Prostate gland (tissue), 2 donors: ENCODE measurements at places on chromosomes 6 and 20. TPM values are rescaled to one million over a fixed set of nuclear protein-coding genes. Genes with fewer than 3 reads are reported as not detected.
A peak's percentile ranks its signal among the peaks of the same experiment; 100 is the strongest.

The SLC13A3 gene
- 10.5 TPM for total RNA-seq

- no peaks in the 10 kb centered on the region for H3K27me3 ChIP-seq
- no peak overlapping the region for H3K4me3 ChIP-seq
- no peak overlapping the region for H3K27ac ChIP-seq
- H3K4me1 ChIP-seq, result no peaks in the 10 kb centered on the region
These were observed 6.4 kb upstream of the CST3 start for GRCh38 chr20:23644164-23644563.

DNA sequence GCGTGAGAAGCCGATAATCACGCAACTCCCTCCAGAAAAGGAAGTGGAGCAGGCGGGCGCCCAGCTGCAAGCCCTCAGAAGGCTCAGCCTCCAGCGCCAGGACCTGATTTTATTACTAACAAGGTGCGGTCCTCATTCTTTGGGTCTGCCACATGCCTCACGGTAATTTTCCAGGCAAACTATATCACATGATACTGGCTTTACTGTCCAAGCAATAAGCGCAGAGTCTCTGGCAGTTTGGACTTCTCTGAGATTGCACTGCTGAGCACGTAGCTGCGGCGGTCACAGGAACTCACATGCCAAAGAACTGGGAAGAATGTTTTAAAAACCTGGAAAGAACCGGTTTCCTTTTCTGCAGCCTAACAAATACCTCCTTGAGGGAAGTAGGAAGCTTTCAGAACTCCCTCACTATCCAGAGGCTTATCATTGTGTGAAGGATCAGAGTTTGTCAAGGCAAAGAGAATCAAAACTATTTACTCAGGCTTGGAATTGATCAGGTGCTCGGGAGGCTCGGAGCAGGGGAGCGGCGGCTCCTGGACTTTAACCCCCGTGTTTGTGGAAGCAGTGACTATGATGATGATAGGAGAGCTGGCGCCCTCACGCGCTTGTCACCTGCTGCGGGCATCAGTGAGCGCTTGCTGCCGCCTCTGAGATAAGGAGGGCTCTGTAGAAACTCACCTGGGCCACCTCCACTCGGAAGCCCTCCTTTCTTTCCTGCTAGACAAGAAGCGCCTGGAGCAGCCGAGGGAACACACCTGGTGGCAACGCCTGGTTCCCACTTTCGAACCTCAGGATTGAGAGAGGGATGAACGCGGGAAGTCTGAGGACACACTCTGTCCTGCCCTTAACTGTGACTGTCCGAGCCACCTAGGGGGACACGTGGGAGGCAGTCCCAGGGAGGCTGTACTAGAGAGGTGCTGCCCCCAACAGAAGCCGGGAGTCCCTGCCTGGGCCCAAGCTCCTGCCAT, 27.2 kb upstream of the SYNJ2 start:
- H3K27me3 ChIP-seq, result no peaks in the 10 kb centered on the region
- H3K4me3 ChIP-seq, result peak overlapping the region; percentile 24
- H3K27ac ChIP-seq, result peak overlapping the region; percentile 64
- peaks cover 4% of the 10 kb centered on the region for H3K4me1 ChIP-seq
- peak; percentile 64 for DNase-seq

The THEMIS gene
- total RNA-seq, result 1.6 TPM

The LST1 gene
- 3.1 TPM for total RNA-seq

The TAAR8 gene
- not detected for total RNA-seq

DNA sequence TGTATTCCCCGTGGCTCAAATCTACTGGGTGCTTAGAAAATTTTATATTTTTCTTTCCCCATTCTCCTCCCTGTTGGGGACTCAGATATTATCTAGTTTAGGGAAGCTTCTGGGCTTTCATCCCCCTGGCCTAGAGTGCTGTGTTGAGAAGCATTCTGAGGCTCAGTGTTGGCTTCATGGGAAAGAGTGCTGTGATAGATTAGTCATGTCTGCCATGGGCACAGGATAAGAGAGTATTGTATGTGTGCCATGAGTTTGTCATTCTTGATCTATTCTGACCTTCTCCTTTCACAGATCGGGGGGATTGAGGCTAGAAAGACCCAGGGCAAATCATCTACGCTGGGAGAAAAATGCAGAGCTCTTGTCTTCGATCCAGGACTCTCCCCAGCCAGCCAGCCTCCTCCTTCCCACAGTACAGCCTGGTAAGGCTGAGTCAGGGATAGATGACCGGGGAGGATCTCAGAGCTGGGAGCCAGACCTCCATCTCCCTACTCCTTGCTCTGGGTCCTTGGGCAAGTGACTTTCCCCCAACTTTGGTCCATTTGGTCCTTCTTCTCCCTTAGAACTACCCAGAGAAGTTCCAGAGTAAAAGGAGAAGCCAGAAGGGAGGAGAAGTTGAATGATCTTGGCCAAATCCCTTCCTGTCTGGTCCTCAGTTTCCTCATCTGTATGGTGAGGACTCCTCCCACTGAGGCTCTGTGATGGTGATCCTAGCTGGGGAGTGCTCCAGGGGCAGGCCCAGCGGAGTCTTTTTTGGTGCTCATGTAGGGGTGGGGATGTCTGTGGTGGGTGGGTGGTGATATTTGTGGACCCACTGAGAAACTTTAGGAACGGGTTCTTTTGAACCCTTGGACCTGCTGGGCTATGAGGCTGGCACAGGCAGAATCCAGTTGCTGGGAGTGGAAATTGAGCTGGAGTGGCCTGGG, 5.0 kb downstream of the SRC start:
- H3K36me3 ChIP-seq, result no peaks in the 10 kb centered on the region
- no peak overlapping the region for H3K4me3 ChIP-seq
- H3K4me1 ChIP-seq, result peaks cover 13% of the 10 kb centered on the region
- H3K27ac ChIP-seq, result no peak overlapping the region
- no peak for DNase-seq

The TMEM170B gene
- 2.7 TPM for total RNA-seq

DNA sequence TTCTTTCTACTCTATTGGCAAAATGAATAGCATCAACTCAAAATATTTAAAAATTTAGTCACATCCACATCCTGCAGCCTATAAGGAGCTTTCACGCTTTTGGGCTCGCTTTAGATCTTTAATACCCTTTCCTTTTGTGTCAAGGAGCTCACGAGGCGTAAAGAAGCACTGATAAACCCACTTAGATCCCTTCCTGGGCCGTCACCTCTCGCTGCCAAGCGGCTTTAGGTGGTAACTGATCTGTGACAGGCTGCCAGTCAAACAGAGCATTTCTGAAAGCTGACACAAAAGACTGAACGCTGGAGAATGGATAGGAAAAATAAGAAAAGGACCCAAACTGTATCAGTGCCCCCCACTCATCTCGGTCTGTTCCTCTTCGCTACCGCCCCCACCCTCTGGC, 385.7 kb upstream of the MMS22L start:
- H3K27me3 ChIP-seq, result no peaks in the 10 kb centered on the region
- no peak overlapping the region for H3K27ac ChIP-seq
- no peak for DNase-seq
- H3K36me3 ChIP-seq, result no peaks in the 10 kb centered on the region
